ENCODE measurements at places on chromosomes 2 and 18.

GRCh38 chr18:49464718-49465598 lies 4.5 kb upstream of the DYM start:
- DNase-seq = peak; percentile 37

- no peak for DNase-seq
Measured at GRCh38 chr18:45526114-45526841, 89.0 kb upstream of the SLC14A2 start.

DNA sequence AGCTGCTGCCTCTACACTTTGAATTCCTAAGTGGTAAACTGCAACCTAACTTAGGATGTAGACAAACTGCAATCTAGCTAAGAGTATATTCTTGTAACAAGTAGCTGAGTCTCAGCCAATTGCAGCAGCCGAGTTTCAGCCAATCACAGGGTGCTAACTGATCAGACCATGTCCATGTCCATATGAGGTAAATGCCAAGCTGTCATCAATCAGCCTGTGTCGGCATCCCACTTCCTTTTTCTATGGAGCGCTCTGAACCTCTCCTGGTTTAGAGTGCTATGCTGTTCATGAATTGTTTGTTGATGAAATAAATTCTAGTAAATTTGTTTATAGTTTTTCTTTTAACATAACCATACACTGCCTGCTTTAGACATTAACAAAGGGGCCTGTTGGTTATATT lies 408.8 kb downstream of the NBAS start:
- no peak for DNase-seq

- DNase-seq = no peak
Measured at GRCh38 chr2:156189143-156189542, 143.4 kb downstream of the NR4A2 start.

- DNase-seq = no peak
Measured at GRCh38 chr18:63258749-63259566, 60.6 kb downstream of the BCL2 start.

DNA sequence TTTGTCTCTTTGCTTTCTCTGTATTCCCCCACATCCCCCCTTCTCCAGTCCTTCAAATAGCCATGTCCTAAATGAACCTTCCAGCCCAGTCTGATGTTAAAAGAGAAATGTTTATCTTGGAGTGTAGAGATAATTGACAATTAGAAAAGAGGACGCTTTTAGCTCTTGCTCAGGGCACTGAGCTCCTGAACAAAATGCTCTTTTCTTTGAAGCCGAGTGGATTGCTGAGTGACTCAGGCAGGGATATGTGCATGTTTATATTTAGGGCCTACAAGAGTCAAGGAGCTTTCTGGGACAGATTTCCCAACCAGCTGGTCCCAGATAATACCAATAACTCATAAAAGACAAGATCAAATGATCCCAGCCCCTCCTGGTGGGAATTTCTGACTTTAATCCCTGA lies 88.0 kb upstream of the SETBP1 start:
- peak; percentile 43 for DNase-seq

- peak; percentile 3 for DNase-seq
Measured at GRCh38 chr18:44130376-44130942, 550.2 kb upstream of the SETBP1 start.
